ENCODE measurements at places on chromosomes 1 and 21.
A peak's percentile ranks its signal among the peaks of the same experiment; 100 is the strongest.

DNA sequence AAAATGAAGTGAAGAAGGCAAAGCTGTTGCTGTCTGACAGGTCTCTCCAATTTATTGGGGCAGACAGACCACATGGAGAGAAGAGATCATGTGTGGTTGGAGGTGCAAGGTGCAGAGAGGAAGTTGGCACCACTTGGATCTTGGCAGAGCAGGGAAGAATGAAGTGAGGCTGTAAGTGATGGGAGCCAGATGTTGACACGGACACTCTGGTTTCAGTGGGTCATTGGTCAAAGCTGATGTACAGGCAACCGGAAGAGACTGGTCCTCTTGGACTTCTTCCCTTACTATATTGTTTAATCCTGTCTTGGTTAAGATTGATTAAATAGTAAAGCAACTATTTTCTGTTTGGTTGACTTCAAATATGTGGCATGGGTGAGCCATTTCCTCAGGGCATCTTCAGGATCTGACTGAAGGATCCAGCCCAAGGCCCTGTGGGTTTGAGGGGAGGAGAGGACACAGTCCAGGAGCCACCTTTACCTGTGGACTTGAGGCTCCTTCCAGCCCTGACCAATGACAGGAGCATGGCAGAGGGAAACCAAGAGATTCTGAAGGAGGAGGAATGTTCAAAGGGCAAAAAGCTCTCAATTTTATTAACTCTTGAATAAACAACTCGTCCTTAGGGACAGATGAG, 49.4 kb downstream of the NENF start:
- no peak overlapping the region for H3K27ac ChIP-seq
- H3K36me3 ChIP-seq: no peaks in the 10 kb centered on the region
- H3K4me1 ChIP-seq: no peaks in the 10 kb centered on the region
- no peak for DNase-seq
- H3K4me3 ChIP-seq: no peak overlapping the region
- no peaks in the 10 kb centered on the region for H3K27me3 ChIP-seq

- no peaks in the 10 kb centered on the region for H3K36me3 ChIP-seq
- DNase-seq: no peak
- no peak overlapping the region for H3K27ac ChIP-seq
- H3K4me1 ChIP-seq: no peaks in the 10 kb centered on the region
- no peaks in the 10 kb centered on the region for H3K27me3 ChIP-seq
- H3K4me3 ChIP-seq: no peak overlapping the region
Observed at GRCh38 chr1:240962086-240962485, 350.1 kb upstream of the GREM2 start.

DNA sequence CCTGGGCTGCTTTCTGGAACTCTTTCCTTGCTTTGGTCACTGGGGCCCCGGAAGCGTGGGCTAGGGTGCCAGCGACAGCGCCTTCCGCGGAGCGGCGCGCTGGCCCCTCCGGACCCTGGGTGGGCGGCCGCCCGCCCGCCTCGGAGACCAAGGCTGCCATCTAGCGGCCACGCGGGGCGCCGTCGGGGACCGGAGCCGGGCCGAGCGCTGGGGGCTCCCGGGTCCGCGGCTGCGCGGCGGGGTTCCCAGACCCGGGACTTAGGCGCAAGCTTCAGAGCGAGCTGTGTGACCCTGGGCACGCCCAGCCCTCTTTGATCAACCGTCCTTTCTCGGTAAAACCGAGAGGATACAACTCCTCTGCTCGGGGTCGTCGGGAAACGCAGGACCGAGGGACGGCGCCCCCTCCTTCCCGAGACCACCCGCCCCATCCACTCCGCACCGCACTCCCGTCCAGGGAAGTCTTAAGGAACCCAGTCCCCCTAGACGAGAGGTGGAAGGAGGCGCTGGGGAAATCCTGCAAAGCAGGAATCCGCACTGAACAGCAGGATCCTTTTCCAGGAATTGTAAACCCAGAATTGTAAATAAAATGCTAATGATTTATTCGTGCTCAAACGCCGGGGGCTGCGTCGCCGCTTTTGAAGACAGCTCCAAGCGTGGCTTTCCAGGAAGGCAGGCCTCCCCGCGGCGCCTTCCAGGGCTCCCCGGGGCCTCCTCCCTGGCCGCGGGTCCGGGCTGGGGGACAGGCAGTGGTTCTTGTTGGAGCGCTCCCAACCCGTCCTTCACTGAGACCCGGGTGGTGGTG, 41.2 kb downstream of the RRAGC start:
- H3K4me3 ChIP-seq: peak overlapping the region; percentile 35
- H3K27me3 ChIP-seq: peaks cover 32% of the 10 kb centered on the region
- peaks cover 6% of the 10 kb centered on the region for H3K4me1 ChIP-seq
- no peaks in the 10 kb centered on the region for H3K36me3 ChIP-seq

DNA sequence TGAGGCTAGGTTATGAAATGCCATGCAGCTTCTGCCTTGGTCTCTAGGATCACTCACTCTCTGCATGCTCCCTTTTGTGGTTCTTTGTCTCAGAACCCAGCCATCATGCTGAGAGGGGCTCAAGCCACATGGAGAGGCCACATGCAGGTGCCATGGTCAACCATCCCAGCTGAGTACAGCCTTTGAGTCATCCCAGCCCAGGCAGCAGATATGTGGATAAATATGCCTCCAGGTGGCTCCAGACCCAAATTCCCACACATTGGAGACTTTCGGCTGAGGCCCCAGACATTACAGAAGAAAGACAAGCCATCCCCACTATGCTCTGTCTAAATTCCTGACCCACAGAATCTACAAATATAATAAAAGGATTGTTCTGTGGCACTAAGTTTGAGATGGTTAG, 102.0 kb downstream of the LHX9 start:
- H3K4me1 ChIP-seq: no peaks in the 10 kb centered on the region
- no peaks in the 10 kb centered on the region for H3K36me3 ChIP-seq
- no peaks in the 10 kb centered on the region for H3K27me3 ChIP-seq
- no peak overlapping the region for H3K27ac ChIP-seq

DNA sequence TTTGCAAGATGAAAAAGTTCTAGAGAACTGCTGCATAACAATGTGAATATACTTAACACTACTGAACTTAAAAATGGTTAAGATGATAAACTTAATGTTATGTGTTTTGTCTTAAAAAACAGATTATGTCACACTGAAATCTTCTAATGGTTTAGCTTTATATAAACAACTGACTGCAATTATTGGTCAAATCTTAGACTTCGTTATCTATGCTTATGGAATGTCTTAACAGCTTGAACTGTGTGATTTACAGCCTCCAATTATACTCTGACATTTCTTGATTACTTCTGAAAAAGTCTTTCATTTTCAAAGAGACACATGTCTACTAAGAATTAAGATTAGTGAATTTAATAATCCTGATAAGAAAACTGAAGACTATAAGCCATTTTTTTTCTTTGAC, 71.1 kb downstream of the ZSWIM5 start:
- H3K36me3 ChIP-seq: no peaks in the 10 kb centered on the region
- no peak for DNase-seq
- no peaks in the 10 kb centered on the region for H3K27me3 ChIP-seq
- H3K4me3 ChIP-seq: no peak overlapping the region
- no peaks in the 10 kb centered on the region for H3K4me1 ChIP-seq

- H3K36me3 ChIP-seq: no peaks in the 10 kb centered on the region
- no peak overlapping the region for H3K4me3 ChIP-seq
- H3K27me3 ChIP-seq: no peaks in the 10 kb centered on the region
- peak; percentile 32 for DNase-seq
- H3K4me1 ChIP-seq: no peaks in the 10 kb centered on the region
Observed at GRCh38 chr1:110783292-110783918, 89.5 kb upstream of the CD53 start.

DNA sequence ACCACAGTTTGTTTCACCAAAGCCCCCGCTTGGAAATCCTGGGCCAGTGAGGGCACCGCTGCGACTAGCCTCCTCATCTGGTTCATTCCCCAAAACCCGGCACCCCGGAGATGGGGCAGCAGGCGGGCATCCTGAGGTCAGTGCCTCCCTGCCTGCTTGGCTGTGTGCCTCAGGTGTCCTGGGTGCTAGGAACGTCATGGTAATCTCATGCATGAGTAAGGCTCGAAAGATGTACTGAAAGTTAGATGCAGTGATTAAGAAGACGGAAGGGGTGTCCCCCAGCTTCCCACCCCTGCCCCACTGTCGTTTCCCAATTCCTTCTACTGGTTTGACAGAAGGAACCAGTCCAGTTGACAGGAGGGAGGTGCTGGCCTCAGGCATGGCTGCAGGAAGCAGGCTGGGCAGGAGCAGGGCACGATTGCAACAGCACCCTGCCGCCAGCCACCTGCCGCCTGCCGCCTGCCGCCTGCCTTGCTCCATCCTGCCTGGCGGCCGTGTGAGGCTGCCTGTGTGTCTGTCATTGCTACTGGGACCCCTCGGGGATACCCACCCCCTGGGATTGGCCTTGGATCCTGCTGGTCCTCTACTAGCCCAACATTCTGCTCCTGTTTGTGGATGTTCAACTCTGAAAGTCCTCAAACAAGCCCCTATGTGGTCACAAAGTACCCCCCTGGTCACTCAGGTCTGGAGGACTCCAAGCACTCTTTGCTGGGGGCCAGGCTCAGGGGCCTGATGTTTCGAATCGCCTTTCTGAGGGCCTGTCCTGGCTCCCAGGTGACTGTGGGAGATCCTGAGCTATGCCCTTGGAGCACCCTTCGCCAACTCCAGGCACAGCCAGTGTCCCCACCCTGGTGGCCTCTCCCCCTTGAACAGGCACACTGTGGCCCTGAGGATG, 73.0 kb upstream of the IFFO2 start:
- no peaks in the 10 kb centered on the region for H3K27me3 ChIP-seq
- H3K27ac ChIP-seq: no peak overlapping the region
- H3K36me3 ChIP-seq: no peaks in the 10 kb centered on the region

DNA sequence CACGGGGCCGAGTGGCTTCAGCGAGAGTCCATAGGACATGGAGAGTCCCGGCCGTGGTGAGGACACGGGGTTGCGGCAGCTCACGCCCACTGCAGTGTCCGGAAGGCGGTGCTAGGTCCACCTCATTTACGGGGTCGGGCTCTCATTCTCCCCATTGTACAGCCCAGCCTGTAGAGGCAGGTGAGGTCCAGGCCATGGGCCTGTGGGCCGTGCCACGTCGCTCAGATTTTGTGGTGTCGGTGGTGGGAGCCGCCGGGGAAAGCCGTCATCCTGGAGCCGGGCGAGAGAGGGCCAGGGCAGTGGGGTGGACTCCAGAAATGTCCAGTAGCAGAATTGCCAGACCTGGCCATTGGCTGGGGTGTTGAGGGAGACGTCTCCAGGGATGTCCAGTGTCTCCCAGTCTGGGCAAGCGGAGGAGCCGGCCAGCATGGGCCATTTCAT, 59.4 kb downstream of the PRKCZ start:
- H3K4me1 ChIP-seq: no peaks in the 10 kb centered on the region
- DNase-seq: no peak
- no peak overlapping the region for H3K4me3 ChIP-seq

- no peaks in the 10 kb centered on the region for H3K27me3 ChIP-seq
- H3K27ac ChIP-seq: no peak overlapping the region
- no peak overlapping the region for H3K4me3 ChIP-seq
- no peaks in the 10 kb centered on the region for H3K36me3 ChIP-seq
Observed at GRCh38 chr1:81174052-81174451, 626.7 kb upstream of the ADGRL2 start.

- no peaks in the 10 kb centered on the region for H3K4me1 ChIP-seq
- no peaks in the 10 kb centered on the region for H3K36me3 ChIP-seq
- no peaks in the 10 kb centered on the region for H3K27me3 ChIP-seq
- H3K27ac ChIP-seq: no peak overlapping the region
Observed at GRCh38 chr1:160794376-160794775, 1.6 kb upstream of the LY9 start.

- H3K27ac ChIP-seq: no peak overlapping the region
- H3K4me1 ChIP-seq: no peaks in the 10 kb centered on the region
- no peaks in the 10 kb centered on the region for H3K27me3 ChIP-seq
- DNase-seq: no peak
Observed at GRCh38 chr21:15682186-15682895, 47.4 kb upstream of the USP25 start.

DNA sequence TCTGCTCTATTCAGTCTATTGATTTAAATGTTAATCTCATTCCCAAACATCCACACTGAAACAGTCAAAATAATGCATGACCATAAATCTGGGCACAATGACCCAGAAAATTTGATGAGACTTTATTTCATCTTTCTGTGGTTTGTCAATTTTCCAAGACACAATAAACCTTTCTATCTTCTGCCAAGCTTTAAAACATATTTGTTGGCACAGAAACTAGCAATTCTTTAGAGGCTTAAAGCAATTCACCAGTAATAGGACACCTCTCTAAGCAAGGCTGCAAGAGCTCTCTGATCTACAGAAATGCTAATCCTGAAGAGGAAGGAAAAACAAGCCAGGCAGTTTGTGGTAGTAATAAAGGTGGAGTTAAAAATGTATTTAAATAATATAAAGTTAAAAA, 113.7 kb downstream of the FCRL5 start:
- no peaks in the 10 kb centered on the region for H3K27me3 ChIP-seq
- no peaks in the 10 kb centered on the region for H3K36me3 ChIP-seq
- H3K4me1 ChIP-seq: no peaks in the 10 kb centered on the region
- no peak overlapping the region for H3K4me3 ChIP-seq

DNA sequence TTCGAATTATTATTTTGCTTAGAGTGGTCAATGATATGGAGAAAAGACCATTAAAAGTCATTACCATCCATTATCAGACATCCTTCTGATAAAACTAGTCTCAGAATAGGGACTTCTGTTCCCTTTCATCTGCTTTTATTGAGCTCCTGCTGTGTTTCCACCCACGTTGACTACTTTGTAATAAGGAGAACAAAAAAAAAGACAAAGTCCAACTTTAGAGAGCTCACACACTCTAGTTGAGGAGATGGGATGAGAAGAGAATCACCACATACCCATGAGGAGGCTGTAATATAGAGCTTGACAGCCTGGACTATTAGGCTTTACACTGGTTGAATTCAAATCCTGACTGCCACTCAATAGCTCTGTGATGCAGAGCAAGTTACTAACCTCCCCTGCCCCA, 27.8 kb upstream of the ALDH9A1 start:
- no peaks in the 10 kb centered on the region for H3K27me3 ChIP-seq
- no peak overlapping the region for H3K4me3 ChIP-seq
- no peak overlapping the region for H3K27ac ChIP-seq
- DNase-seq: no peak

DNA sequence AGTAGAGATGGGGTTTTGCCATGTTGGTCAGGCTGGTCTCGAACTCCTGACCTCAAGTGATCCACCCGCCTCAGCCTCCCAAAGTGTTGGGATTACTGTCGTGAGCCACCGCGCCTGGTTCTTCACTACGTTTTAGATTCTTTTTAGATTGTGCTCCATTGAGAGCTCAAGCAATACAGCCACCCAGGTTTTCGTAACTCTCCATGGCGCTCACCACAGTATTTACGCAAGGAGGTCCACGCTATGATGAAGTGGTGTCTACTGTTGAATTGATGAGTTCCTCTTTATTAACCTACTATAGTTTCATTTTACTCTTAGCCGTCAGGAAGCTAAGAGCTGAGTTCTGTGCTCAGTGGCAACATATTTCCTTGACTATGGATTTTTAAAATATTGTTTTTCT, 1.8 kb upstream of the KIF1B start:
- no peaks in the 10 kb centered on the region for H3K36me3 ChIP-seq
- H3K4me3 ChIP-seq: no peak overlapping the region
- no peaks in the 10 kb centered on the region for H3K27me3 ChIP-seq
- peaks cover 8% of the 10 kb centered on the region for H3K4me1 ChIP-seq
- no peak overlapping the region for H3K27ac ChIP-seq
- DNase-seq: no peak
